T-helper 17 cell (primary cell): ENCODE measurements at places on chromosomes 16 and 17. TPM values are rescaled to one million over a fixed set of nuclear protein-coding genes. Genes with fewer than 3 reads are reported as not detected.

DNA sequence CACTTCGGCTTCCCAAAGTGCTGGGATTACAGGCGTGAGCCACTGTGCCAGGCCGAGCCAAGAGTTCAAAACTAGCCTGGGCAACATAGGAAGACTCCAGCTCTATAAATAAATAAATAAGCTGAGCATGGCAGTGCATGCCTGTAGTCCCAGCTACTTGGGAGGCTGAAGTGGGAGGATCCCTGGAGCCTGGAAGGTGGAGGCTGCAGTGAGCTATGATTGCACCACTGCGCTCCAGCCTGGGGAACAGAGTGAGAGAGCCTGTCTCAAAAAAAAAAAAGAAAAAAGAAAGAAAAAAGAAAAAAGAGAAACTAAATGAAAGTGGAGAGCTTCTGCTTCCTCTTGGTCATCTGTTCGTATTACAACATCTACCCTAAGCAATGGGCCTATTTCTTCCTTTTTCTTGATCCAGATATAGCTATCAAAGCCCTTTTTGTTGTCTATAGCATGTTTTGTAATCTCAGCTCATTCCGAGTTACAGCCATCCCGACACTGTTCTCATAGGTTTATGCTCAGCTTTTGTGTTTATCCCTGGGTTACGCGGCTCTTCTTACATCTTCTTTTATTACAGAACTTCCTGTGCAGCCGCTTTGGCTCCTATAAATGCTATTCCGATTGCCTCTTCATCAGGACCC is 14.1 kb upstream of the MAPK3 start:
- H3K4me3 ChIP-seq, result no peak overlapping the region
- no peak for DNase-seq
- peaks cover 11% of the 10 kb centered on the region for H3K4me1 ChIP-seq
- H3K36me3 ChIP-seq, result no peaks in the 10 kb centered on the region
- H3K27me3 ChIP-seq, result no peaks in the 10 kb centered on the region

DNA sequence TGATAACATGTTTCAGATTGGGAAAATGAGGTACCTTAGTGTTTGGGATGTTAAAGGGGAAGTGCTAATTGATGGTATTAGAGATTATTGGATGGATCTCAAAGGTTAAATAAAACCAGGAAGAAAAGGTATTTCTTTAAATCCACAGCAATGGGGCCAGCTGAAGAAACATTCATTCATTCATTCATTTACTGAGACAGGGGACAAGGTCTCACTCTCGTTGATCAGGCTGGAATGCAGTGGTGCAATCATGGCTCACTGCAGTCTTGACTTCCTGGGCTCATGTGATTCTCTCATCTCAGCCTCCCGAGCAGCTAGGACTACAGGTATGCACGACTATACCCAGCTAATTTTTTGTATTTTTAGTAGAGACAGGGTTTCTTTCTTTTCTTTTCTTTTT is 19.8 kb downstream of the EARS2 start:
- H3K27ac ChIP-seq, result no peak overlapping the region
- DNase-seq, result no peak
- H3K36me3 ChIP-seq, result no peaks in the 10 kb centered on the region
- H3K27me3 ChIP-seq, result no peaks in the 10 kb centered on the region
- H3K4me3 ChIP-seq, result no peak overlapping the region
- no peaks in the 10 kb centered on the region for H3K4me1 ChIP-seq

- peaks cover 31% of the 10 kb centered on the region for H3K4me1 ChIP-seq
- H3K27ac ChIP-seq, result no peak overlapping the region
- peaks cover 5% of the 10 kb centered on the region for H3K36me3 ChIP-seq
- H3K27me3 ChIP-seq, result no peaks in the 10 kb centered on the region
- no peak for DNase-seq
Observed at GRCh38 chr16:56774016-56774680, 44.2 kb downstream of the NUP93 start.

DNA sequence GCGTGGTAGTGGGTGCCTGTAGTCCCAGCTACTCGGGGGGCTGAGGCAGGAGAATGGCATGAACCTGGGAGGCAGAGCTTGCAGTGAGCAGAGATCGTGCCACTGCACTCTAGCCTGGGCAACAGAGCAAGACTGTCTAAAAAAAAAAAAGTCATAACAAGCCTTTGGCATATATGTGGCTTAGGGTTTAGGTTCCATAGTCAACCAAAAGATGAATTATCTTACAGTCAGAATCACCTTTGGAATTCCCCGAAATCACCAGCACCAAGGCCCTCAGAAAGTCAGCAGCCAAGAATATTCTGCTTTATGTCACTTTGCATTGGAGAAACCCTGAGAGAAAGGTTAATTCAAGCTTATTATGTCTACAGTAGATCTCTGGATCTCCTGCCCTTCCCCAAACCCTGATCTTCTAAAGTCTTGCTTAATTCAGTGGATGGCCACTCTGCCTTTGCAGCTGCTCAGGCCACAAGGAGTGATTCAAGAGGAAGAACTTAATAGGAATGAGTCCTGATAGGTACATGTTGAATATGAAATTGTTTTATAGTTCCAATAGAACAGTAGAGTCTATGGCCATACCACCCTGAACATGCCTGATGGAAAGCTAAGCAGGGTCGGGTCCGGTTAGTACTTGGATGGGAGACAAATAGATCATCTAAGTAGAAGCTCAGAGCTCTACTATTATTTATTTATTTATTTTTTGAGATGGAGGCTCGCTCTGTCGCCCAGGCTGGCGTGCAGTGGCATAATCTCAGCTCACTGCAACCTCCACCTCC is 196.0 kb upstream of the CACNG5 start:
- H3K4me3 ChIP-seq, result no peak overlapping the region
- H3K4me1 ChIP-seq, result peaks cover 16% of the 10 kb centered on the region
- no peaks in the 10 kb centered on the region for H3K27me3 ChIP-seq
- no peak for DNase-seq
- peak overlapping the region; percentile 34 for H3K27ac ChIP-seq
- H3K36me3 ChIP-seq, result peaks cover 2% of the 10 kb centered on the region

GRCh38 chr17:64091571-64091970 is 38.4 kb downstream of the ERN1 start:
- no peak overlapping the region for H3K27ac ChIP-seq
- H3K27me3 ChIP-seq, result no peaks in the 10 kb centered on the region
- no peak for DNase-seq
- peaks cover 12% of the 10 kb centered on the region for H3K36me3 ChIP-seq
- H3K4me3 ChIP-seq, result peak overlapping the region; percentile 77
- peaks cover 72% of the 10 kb centered on the region for H3K4me1 ChIP-seq

- H3K4me3 ChIP-seq, result no peak overlapping the region
- H3K27ac ChIP-seq, result no peak overlapping the region
- peaks cover 3% of the 10 kb centered on the region for H3K4me1 ChIP-seq
- H3K27me3 ChIP-seq, result peaks cover 67% of the 10 kb centered on the region
Observed at GRCh38 chr17:43854498-43854897, 7.5 kb downstream of the CD300LG start.

DNA sequence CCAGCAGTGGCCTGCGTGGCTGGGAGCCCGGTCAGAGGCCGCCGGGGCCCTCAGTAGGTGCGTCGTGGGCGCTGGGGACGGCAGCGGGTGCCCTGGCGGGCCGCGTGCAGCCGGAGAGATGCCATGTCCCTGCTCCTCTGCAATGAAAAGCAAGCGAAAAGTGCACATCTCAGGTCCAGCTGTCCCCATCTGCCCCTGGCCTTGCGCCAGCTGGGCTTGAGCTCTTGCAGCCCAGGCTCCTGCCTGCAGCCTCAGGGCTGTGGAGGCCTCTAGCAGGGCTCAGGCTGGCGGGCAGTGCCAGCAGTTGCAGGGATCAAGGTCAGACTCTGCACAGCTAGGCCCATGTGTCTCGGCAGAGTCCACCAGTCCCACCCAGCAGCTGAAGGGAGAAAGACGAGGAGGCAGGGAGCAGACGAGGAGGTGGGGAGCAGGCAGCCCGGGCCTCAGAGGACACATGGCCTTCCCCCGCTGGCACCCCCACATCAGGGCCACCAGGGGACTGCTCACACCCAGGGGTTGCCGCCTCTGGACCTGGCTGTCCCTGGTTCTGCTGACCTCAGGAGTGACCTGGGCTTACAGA is 11.2 kb downstream of the SLC16A3 start:
- H3K27ac ChIP-seq, result peak overlapping the region; percentile 84
- peak overlapping the region; percentile 86 for H3K4me3 ChIP-seq
- no peak for DNase-seq
- H3K4me1 ChIP-seq, result peaks cover 46% of the 10 kb centered on the region

DNA sequence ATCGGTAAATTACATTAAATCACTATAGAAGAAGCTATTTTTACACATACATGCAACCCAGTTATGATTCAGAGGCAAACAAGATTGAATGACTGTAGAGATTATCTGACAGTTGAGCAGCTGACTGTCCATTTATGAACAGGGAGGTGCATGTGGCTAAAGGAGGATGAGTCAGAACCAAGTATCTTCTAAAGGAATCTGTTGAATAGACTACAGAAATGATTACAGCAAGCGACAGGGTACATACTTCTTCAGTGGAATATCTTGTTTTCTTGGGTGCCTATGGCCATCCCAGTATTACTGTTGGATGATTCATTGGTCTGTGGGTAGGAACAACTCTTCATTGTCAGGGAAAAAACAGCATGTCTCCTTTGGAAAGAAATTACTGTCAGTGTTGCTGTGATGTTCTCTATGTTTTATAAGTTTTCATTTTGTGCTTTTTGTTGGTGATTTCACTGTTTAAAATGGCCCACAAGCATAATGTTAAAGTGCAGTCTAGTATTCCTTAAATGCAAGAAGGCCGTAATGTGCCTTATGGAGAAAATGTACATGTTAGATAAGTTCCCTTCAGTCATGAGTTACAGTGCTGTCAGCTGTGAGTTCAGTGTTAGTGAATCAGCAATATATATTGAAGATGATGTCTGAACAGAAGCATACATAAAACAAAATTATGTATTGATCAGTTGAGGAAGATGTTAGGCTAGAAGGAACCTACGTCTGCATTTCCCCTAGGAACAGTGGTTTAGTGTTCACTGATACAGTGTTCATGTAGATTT is 27.0 kb downstream of the CBFB start:
- peaks cover 35% of the 10 kb centered on the region for H3K4me1 ChIP-seq
- DNase-seq, result no peak
- peaks cover 3% of the 10 kb centered on the region for H3K36me3 ChIP-seq
- no peak overlapping the region for H3K4me3 ChIP-seq
- H3K27me3 ChIP-seq, result no peaks in the 10 kb centered on the region
- H3K27ac ChIP-seq, result peak overlapping the region; percentile 98

DNA sequence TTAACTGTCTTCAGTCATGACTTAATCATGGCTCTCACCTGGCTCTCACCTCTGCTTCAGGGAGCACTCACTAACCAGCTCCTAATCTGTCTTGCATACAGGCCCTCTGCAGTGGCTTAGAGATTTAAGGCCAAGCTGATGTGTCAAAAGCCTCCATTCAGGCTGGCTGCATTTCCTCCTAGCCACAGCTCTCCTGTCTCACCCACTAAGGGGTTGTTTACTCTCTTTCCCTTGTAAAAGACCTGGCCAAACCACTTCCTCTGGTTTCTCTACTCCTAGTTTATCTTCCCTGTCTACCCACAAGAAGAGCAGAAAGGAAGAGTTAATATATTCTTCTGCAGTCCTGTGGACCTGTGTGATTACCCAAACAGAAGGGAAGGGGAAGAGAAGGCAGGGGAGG is 9.3 kb upstream of the ASIC2 start:
- H3K36me3 ChIP-seq, result peaks cover 6% of the 10 kb centered on the region
- DNase-seq, result no peak
- H3K4me3 ChIP-seq, result peak overlapping the region; percentile 33
- H3K4me1 ChIP-seq, result peaks cover 21% of the 10 kb centered on the region
- peaks cover 30% of the 10 kb centered on the region for H3K27me3 ChIP-seq

DNA sequence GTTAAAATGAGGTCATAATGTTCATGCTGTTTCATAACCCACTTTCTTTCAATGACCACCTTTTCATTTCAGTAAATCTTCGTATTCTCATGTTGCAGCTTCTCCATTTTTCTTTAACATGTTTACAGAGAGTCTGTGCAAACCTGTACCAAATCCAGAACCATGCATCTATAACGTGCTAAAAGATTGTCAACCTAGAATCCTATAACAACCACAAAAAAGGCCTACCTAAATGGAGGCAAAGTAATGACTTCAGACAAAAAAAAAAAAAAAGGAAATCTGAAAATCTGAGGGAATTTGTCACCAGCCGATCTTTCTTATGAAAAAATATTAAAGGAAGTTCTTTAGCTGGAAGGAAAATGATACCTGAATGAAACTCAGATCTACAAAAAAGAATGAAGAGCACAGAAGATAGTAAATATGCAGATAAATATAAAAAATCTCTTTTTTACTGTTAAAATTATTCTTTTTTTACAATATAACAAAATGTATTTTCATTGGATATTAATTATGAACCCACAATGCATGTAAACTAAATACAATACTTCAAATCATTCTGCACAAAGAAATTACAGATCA is 1.4 kb upstream of the SLFN11 start:
- H3K4me1 ChIP-seq, result peaks cover 39% of the 10 kb centered on the region
- H3K4me3 ChIP-seq, result peak overlapping the region; percentile 97
- H3K27ac ChIP-seq, result peak overlapping the region; percentile 100
- H3K27me3 ChIP-seq, result no peaks in the 10 kb centered on the region
- no peak for DNase-seq
- H3K36me3 ChIP-seq, result peaks cover 3% of the 10 kb centered on the region

DNA sequence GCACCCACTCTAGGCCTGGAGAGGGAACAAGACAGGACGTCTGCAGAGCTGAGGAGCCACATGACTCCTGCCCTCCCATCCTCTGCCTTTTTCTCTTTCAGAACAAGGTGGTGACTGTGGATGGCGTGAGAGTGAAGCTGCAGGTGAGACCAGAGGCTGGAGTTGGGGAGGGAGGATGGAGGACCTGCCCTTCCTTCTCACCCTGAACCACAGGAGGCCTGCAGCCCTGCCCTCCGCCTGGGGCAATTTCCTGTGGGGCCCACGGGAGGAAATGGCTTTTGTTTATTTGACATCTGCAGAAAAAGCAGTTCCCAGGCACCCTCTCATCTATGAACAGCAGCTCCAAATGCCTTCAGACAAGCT is 5.1 kb downstream of the RAB37 start:
- peak overlapping the region; percentile 93 for H3K27ac ChIP-seq
- no peak for DNase-seq
- H3K4me1 ChIP-seq, result peaks cover 64% of the 10 kb centered on the region
- H3K36me3 ChIP-seq, result no peaks in the 10 kb centered on the region

GRCh38 chr17:46175891-46176290 is 17.3 kb downstream of the KANSL1 start:
- peaks cover 6% of the 10 kb centered on the region for H3K36me3 ChIP-seq
- H3K27me3 ChIP-seq, result no peaks in the 10 kb centered on the region
- peak overlapping the region; percentile 88 for H3K27ac ChIP-seq

GRCh38 chr17:46732754-46733398 is 85.6 kb downstream of the WNT3 start:
- peaks cover 8% of the 10 kb centered on the region for H3K4me1 ChIP-seq
- peaks cover 5% of the 10 kb centered on the region for H3K36me3 ChIP-seq
- H3K4me3 ChIP-seq, result no peak overlapping the region
- no peak for DNase-seq

The ODF4 gene
- total RNA-seq, result not detected

The RNF222 gene
- total RNA-seq, result 0.62 TPM

The CYGB gene
- total RNA-seq, result not detected

The CDYL2 gene
- 17.0 TPM for total RNA-seq

The NETO2 gene
- 5.8 TPM for total RNA-seq

The KRTAP3-2 gene
- total RNA-seq, result not detected
